GF-D8 (cell line): ENCODE measurements at places on chromosomes 5 and 9.

GRCh38 chr9:73194284-73194683, 42.6 kb downstream of the ANXA1 start:
- DNase-seq = no peak

DNA sequence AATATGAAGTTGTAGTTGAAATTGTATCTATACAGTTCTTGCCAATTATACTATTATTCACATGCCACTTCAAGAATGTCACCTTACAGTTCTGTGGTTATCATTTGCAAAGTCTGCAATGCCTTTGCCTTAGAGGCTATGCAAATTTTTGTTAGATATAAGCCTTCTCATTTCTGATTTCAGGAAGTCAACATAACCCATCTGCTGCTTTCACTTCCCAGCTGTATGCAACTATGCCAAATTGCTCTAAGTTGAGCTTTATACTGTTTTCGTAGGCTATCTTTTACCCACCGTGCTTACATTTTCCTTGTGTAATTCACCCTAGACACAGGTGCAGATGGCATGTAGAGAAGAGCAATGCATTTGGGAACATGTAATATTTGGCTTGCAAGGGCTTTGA, 1083.0 kb downstream of the CDH9 start:
- no peak for DNase-seq

DNA sequence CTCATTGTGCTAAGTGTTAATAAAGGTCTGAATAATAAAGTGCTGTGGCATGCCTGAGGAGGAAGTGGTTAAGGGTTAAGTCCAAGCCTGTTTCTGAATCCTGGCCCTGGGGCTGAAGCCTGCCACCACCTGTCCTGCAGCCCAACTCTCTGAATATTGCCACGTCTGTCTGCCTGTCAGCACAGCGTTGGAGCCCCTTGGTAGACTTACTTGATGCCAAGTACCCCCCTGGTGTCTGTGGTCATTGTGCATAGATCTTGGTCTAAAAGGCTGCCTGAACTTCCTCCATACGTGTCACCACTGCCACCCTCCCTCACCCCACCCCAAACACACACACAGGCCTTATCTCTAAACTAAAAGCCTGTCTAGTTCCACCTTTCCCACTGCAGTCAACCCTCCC, 35.4 kb upstream of the SLC2A8 start:
- no peak for DNase-seq

DNA sequence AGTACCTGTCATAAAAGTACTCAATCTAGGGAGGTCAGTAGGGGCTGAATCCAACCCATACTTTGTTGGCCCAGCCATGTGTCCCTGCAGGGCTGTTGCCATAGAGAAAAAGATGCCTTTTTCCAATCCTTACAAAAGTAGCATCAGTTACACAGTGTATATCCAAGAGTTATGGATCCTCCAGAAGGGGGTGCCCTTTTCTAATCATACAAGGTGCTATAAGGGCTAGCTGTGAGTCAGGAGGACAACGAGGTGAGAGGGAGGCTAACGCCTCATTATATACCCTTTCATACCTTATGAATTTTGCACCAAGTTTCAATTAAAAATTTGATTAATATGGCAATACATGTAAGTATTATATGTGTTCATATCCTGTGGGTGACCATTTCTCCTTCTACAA, 4.8 kb downstream of the KIAA0825 start:
- DNase-seq = no peak

- DNase-seq = no peak
Observed at GRCh38 chr5:118450554-118451332, 537.6 kb downstream of the DTWD2 start.
